AG08395 (cell line): ENCODE measurements at places on chromosomes 16 and 17.

DNA sequence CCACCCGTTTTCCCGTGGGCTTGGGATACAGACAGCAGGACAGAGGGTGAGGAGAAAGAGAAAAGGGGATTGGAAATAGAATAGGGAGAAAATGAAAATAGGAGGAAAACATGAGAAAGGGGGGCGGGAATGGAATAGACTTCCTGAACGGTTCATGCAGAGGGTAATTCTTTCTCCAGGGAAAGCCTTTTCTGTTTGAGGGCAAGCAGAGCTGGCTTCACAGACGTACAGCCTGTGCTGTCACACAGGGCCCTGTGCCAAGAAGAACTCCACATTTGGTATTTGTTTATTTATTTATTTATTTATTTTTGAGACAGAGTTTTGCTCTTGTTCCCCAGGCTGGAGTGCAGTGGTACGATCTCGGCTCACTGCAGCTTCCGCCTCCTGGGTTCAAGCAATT is 12.0 kb downstream of the MILR1 start:
- no peak for DNase-seq

GRCh38 chr17:17900615-17901520 is 64.1 kb upstream of the SREBF1 start:
- DNase-seq: peak; percentile 97

- DNase-seq: no peak
Measured at GRCh38 chr16:20620003-20620402, 43.8 kb upstream of the ACSM2B start.

DNA sequence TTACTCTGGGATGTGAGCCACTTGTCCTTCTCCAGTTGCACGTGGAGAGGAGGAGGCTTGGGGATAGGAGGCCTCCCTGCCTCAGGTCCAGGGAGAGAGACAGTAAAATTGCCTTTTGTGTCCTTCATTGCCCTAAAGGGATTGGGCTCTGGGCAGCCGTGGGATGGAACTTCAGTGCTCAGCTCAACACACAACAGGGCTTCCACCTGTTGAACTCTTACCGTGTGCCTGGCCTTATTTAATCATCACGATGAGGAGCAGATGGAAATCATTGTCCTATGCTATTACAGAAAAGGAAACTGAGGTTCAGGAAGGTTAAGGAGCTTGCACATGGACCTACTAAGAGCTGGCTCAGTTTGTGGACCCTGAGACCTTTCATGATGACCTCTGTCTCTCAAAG is 92.4 kb upstream of the CDC42EP4 start:
- no peak for DNase-seq

- no peak for DNase-seq
Measured at GRCh38 chr17:11589716-11590115, 8.6 kb upstream of the DNAH9 start.

DNA sequence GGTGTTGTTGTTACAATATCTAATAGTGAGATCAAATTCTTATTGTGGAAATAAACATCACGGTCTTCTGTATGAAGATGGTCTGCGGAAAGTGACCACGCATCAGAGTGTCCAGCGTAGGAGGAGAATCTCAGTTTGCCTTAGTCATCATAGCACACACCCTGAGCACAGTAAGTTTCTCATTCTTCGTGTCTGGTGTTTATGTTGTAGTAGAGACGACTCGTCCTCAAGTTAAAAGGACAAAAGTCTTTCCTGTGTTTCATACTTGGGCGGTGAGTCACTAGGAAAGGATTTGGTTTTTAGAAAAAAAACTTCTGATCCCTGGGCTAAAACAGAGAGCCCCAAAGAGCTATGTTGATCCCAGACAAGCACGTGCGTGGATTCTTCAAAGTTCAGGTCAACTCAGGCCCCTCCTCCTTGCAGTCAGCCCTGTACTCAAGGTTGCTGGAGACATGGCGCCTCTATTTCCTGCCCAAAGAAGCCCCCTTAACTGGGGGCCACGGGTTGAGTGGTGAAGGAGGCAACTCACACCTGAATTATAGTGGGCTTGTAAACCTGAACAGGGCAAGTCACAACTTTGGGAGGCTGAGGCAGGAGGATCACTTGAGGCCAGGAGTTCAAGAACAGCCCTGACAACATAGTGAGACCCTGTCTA is 170.4 kb downstream of the ZFHX3 start:
- DNase-seq: peak; percentile 90

DNA sequence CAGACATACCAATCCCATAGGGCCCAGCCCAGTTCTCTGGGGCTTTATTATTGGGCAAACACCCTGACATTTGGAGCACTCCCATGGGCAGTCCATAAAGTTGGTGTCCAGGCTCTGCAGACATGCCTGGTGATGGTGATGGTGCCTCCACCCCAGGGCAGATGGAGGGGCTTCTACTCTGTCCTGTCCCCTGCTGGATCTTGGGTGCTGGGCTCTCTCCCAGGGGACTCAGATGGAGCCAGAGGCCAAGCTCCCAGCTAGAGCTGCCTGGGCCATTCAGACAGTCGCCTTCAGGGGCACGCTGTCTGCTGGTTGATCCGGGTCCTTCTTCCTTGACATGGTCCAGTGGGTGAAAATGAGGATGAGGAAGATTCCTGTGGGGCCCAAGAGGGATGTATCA is 10.6 kb downstream of the CDH16 start:
- DNase-seq: no peak

- no peak for DNase-seq
Measured at GRCh38 chr17:14372461-14372860, 71.6 kb downstream of the HS3ST3B1 start.

DNA sequence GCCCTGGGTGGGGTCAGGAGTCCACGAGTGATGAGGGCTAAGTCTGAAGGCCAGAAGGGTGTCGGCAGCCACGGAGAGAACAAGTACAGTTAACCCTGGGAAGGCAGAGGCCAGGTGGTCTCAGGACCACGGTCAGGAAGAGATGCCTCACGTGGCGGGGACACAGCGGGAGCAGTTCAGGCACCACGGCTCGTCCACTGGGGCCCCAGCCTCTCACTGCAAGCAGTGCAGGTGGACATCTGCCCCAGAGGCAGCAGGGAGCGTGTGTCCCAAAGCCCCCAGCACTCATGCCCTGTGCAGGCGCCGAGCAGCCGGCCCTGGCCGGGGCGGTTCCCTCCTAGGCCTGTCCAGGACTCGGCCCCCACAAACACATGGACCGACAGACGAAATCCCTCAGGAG is 4.7 kb downstream of the LMF1 start:
- DNase-seq: no peak

DNA sequence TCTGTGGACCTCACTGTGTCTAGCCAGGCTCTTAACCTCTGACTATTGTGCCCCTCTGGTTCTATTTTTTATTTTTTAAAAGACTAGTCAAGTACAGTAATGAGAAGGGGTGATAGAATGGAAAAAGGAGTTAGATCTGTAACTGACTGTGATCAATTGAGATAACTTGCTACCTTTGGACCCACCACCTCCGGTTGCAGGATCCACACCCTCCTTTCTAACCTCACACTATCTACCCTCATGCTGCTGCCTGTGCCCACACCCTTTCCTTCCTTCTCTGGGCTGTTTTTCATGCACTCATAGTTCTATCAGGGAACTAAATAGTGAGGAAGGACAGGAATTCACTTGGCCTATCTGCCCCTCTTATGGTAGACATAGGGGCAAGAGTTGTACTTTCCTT is 172.3 kb downstream of the KATNIP start:
- no peak for DNase-seq

DNA sequence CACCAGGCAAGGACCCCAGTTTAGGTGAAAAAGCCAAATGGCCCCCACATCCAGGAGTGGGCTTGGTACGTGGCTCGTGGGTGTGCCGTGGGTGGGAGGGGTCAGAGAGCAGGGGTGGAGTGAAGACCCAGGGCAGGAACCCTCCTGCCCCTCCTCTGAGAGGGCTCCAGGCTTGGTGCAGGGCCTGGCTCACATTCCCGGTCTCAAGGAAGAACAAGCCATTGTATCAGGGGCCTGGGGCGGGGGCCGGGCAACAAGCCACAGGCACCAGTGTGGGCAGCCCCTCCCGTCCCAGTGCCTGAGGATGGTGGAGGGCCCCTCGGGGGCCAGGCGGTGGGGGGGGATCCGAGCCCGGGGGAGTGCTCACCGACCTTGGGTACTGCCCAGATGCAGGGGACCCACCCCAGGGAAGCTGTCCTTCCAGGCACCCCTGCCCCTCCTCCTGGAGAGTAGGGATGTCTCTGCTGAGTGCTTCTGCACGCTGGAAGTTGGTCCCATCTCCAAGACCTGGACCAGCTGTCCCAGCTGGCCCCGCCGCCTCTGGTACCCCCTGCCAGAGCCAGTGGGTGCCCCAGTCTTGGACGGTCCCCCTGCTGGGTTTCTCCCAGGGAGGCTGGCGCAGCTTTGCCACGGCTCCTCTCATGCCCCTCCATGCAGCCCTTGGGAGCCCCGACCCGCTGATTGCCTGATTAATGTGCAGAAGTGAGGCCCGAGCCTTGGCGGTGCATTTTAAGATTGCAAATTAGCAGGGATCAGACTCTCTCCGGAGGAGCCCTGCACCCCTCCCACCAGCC is 83.7 kb downstream of the RTN4RL1 start:
- no peak for DNase-seq

DNA sequence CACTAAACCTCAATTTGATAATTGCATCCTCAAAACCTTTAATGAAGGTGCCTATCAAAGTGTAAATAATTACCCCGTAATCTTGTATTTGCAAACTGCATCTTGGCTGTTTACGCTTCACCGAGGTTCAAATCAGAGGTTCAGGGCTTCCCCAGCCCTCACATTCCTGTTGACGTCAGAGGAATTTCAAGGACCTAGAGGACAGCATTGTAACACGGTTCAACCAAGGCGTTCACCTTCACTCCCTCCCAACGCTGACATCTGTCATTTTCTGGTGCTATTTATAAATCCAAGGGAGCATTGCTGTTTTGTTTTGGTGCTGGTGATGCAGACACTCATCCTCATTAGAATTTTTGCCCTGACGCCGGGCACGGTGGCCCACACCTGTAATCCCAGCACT is 691.6 kb upstream of the RBFOX1 start:
- no peak for DNase-seq
